ENCODE measurements at places on chromosomes 11 and 22.

DNA sequence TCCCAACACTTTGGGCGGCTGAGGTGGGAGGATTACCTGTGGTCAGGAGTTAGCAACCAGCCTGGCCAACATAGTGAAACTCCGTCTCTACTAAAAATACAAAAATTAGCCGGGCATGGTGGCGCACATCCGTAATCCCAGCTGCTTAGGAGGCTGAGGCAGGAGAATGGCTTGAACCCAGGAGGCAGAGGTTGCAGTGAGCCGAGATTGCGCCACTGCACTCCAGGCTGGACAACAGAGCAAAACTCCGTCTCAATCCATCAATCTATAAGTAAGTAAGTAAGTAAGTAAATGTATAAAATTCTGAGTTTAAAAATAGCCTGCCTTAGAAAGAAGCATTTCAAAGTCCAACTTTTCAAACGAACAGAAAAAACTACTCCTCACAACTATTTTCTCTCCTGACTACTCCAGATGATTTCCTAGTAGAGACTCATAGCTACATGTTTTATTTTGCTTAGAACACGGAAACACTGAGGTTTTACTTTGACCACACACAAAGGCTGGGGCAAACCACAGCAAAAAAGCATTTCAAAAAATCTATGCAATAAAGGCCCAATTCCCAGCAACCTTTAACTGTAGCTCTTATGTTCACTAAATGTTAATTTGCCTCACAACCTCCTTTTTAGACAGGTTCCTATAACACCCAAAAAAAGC lies 16.3 kb downstream of the SPTY2D1 start:
- peak; percentile 21 for DNase-seq

DNA sequence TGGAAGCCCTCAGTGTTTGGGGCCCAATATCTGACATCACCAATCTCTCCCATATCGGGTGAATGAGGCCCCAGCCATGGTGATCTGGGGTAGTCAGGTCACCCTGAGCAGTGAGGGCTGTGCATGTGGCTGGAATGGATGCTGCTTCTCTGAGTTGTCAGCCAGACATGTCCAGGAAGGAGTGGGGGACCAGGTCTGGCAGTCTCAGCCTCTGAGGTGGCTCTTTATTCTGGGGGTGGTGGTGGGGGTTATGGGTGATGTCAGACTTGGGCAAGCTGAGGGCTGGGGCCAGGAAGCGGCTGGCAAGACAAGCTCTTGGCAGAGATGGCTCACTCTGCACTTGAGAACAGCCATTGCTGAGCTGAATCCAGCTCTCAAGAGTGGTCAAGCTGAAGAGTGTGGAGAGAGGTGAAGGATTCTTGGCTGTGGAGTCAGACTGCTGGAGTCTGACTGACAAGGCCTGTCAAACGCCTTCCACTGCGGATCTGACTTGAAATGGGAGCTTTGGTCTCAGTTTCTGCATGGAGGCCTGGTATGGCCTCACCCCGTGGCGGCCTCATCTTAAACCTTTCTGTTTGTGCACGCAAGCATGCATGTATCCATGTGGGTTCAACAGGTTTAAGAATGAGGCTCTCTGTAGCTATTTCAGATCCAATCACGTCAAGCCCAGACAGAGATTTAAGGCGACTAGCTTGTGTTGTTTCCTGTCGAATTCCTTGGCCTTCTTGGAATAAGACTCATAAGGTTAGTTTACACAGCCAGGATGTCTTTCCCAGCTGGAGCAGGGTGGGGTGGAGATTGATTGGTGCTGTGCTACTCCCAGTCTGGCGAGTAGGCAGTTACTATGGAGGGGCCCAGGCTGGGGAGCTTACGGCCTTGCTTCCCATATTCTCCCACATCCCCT lies 83.9 kb upstream of the TIMP3 start:
- no peak for DNase-seq

DNA sequence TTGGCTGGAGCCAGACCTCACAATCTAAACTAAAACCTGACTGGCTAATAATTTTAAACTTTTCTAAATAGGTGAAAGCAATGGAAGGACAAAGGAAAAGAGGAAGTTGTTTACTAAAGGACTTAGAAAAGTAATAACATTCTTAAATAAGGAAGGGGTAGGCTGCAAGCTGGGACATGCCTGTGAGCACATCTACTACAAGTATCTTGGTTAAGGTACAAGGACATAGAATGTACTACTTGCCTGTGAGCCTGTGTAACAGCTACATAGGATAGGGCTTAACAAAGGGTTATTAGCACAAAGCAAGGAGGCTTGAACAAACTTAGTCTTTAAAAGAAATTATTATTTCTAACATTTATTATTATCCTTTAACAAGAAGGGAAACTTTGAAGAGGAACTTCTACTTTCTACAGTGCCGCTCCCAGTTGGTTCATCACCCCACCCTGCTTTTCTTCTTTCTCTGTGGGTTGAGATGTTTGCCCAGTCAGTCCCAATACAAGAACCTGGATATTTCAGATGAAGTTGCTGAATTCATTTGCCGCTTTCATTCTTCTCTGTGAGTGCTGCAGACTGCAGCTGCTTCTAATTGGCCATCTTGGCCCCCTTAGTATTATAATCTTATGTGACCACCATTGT lies 87.5 kb downstream of the PRMT3 start:
- no peak for DNase-seq

DNA sequence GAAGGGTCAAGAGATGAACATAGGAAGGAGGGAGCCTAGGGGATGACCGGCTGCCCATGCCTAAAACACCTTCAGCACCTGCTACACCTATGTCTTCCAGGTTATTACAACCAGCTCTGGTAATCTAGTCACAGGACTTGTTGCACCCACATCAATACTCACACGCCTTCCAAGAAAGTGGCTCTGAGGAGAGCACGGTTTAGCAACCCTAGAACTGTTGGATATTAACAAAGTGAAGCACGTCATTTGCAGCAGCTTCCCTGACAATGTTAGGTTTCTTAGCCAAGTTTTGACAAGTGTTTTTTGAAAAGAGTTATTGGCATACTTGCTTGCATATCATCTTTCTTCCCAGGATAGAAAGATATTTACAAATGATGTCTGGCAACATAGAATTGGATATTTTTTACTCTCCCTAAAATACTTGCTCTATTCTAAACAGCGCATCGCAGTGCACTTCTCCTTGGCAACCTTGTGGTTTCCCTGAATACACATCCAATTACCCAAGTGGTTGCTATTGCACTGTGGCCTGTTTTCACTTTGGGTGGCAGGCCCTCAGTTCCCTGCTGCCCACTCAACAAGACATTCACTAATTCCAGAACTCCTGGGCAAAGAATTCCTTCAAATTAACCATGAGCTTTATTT lies 94.3 kb upstream of the ARHGAP42 start:
- DNase-seq: no peak

DNA sequence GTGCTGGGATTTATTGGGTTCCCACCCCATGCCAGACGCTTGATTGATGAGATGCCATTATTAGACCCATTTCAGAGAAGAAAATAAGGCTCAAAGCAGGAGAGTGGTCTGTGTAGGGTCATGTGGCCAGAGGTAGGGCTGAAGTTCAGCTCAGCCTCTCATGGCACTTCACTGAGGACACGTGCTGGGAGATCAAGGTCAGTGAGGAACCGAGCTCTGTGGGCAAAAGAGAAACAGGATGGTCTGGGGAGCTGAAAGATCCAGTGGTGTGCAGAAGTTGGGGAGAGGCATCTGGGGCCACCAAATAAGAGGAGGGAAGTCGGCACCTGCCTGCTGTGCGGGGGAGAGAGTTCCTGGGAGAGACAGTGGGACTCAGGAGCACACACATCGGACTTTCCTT lies 19.6 kb downstream of the RHOD start:
- DNase-seq: no peak

- DNase-seq: no peak
Measured at GRCh38 chr11:73252577-73253191, 19.5 kb upstream of the P2RY6 start.

- DNase-seq: no peak
Measured at GRCh38 chr22:41914611-41915034, 251 bp downstream of the SHISA8 start.

GRCh38 chr11:83871054-83871453 lies 584.9 kb upstream of the CCDC90B start:
- DNase-seq: no peak

DNA sequence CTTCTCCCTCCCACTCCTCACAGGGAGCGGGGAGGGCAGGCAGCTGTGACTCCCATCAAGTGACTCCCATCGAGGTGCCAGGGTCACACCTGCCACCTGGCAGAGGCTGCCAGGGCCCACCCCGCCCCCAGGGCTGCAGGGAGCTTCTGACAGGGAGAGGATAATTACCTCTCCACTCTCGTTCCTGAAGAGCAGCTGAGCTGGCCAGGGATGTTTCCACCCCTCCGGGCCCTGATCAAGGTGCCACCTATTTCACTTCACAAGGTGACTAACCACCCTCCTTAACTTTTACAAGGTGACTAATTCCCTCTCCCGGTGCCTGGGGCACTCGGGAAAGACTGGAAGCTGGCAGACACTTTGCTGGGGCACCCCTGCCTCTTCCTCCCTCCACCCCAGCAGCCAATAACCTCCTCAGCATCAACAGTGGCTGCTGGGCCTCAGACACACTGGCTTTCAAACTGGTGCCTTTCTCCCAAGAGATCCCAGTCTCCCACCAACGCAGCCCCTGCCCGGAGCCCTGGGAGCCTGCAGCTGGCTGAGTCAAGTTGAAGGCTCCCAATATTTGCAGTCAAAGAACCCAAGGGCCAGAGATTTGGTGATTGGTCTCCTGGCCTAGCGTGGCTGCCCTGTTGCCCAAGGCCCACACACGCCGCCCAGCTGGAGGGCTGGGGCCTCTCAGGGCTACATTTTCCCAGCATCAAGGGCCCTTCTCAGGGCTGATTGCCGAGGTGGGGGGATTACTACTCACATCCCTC lies 22.0 kb upstream of the MYRF start:
- DNase-seq: no peak

DNA sequence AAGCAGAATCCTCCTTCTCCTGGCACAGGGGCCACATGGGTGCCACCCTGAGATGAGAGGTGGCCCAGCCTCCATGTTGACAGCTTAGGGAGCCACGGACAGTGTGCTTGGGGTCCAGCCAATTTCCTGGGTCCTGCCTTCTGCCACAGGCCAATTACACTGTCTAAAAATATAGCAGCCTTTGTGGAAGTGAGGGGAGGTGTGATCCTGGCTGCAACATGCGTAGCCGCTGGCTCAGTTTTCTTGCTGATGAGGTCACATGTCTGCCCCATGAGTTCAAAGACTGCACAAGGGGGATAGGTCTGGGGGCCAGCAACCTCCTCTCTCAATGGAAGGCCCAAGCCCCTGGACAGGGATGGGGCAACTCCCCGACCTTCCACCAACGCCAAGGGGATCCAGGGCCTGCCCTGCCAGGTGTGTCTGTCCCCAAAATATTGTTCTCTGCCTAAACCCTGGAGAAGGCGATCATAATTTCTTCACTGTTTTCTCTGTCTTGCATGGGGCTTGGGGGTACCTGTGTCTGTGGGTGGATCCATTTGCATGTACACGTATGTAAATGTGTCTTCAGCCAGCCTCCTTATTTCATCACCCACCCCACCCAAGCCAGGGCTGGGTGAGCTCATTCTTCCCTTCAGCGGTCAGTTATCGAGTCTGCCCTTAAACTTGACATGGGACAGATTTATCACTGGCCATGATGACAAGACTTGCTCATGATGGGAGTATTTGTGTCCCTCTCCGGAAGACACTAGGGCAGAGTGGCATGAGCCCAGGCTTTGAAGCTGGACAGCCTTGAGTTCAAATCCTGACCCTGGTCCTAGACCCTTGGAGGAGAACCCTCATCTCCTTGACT lies 59.4 kb downstream of the OTOG start:
- no peak for DNase-seq

GRCh38 chr11:46026606-46027293 lies 94.5 kb downstream of the PHF21A start:
- no peak for DNase-seq

DNA sequence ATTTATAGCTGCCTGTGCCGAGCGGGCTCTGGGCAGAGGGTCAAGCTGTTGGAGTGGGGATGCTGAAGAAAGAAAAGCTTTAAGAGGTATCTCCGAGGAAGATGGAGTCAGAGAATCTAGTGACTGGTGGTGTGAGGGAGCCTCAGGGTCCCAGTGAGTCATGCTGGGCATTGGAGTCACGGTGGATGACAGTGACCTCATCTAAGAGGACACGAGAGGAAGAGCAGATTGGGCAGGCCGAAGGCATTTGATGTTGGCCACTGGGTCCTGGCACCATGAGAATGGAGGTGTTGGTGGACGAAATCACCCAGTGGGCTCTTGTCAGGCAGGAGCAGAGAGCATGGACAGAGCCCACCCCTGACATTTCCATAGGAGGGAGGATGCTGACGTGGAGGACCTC lies 68.4 kb downstream of the TBC1D22A start:
- no peak for DNase-seq

DNA sequence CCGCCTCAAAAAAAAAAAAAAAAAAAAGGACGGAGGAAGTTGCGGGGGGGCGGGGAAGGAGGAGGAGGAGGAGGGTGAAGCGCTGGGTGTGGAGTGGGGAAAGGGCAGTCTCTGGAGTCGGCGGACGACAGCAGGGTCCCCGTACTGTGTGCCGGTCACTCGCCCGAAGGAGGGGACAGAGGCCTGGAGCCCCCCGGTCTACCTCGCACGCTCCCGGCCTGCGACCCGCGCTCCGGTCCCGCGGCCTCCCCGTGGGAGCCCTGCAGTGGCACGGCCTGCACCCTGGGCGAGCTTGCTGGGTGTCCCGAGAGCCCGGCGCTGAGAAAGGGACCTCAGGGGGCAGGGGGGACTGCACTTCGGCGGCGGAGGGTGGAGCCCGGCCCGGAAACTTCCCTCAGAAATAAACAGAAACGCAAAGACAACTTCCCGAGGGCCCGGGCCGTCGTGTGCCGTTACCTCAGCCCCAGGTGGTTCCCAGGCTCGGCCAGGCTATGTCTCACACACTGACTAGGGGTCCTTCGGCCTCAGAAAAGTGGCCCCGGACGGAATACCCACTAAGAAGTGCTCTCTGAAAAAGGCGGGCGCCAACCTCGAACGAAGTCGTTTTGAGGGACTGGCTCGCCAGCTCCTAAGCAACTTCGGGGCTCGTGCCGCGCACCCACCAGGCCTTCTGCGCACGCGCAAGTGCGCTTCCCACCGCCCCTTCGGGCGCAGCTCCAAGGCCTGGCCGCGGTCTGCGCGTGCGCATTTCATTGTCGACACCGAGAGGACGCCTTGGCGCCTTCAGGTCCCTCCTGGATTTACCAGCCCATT lies at the start of gene MAJIN:
TSS of gene MAJIN (minus strand) at position 688 of the 813 bp plus-strand sequence. CDS start 12,703 bp downstream, outside the sequence.
- peak; percentile 50 for DNase-seq

DNA sequence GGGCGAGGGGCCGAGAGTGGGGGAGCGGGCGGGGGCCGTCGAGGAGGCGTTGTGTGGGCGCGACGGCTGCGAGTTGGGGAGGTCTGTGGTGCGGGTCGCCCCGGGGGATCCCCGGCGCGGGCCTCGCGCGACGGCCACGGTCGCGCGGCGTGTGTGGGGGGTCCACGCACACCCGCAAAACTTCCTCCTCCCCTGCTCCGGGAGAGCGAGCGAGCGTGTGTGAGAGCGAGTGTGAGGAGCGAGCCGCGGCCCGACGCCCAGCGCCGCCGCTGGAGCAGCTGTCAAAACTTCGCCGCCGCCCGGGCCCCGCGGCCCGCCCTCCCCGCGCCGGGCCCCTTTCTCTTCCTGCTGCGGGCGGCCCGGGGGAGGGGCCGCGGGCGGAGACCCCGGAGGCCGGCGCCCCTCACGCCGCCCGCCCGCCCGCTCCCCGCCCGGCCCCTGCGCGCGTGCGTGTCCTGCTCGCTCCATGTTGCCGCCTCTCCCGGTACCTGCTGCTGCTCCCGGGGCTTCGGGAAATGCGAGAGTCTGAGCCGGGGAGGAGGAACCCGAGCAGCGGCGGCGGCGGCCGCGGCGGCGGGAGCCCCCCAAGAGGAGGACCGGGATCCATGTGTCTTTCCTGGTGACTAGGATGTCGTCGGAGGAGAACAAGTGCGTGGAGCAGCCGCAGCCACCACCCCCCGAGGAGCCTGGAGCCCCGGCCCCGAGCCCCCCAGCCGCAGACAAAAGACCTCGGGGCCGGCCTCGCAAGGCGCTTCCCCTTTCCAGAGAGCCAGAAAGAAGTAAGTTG lies 9.0 kb upstream of the CCT8L2 start:
- DNase-seq: no peak

All from stimulated activated CD8-positive, alpha-beta memory T cell treated with anti-CD3 and anti-CD28 coated beads, Interleukin-4, amount 100 ng/mL, for 1 hour (primary cell).